ENCODE measurements at places on chromosomes 3 and 15. TPM values are rescaled to one million over a fixed set of nuclear protein-coding genes. Genes with fewer than 3 reads are reported as not detected.

The CFAP44 gene
- 1.9 TPM for total RNA-seq

The SPESP1 gene
- total RNA-seq, result 3.0 TPM

The NR2E3 gene
- 0.97 TPM for total RNA-seq

The TRPM1 gene
- under 0.01 TPM for total RNA-seq

The NR1I2 gene
- under 0.01 TPM for total RNA-seq

Measured in fibroblast of villous mesenchyme (primary cell).